ENCODE measurements at places on chromosomes 5 and 9.

DNA sequence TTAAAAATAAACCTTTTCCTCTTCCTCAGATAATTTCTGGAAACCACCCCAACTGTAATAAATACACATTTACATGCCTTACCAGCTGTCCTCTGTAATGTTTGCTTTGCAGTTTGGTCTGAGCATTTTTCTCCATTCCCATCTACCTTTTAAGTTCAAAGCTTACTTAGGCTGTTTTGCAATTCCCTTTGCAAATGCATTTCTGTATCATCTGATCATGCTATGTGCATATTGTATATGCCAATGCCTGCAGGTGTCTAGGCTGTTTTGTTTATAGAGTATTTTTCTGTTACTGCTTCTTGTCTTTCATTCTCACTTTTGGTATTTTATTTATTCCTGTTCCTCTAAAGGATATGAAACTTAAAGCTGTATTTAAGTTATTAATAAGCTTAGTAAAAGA is 86.3 kb downstream of the SLC44A1 start:
- no peak for DNase-seq

DNA sequence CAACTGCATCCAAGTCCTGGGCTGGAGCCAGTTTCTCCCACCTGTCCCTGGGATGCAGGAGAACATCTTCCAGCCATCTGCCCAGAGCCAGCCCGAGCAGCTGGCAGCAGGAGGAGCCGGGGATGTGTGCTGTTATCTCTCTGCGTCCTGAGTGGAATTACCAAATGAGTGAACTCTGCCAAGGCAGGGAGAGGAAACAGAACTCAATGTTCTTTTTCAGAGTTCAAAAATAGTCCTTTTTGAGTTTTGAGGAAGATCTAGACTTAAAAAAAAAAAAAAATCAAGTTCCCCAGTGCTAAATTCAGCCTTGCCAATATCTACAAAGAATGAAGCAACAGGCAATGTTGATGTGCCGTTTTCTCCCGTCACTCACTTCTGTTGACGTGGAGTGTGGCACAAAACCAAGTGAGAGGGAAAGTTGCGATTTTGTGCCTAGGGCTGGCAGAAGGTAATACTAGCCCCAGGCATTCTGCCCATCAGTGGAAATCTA is 56.2 kb downstream of the TMOD1 start:
- no peak for DNase-seq

- DNase-seq = no peak
These were observed 36.6 kb upstream of the MYORG start for GRCh38 chr9:34413231-34413852.

DNA sequence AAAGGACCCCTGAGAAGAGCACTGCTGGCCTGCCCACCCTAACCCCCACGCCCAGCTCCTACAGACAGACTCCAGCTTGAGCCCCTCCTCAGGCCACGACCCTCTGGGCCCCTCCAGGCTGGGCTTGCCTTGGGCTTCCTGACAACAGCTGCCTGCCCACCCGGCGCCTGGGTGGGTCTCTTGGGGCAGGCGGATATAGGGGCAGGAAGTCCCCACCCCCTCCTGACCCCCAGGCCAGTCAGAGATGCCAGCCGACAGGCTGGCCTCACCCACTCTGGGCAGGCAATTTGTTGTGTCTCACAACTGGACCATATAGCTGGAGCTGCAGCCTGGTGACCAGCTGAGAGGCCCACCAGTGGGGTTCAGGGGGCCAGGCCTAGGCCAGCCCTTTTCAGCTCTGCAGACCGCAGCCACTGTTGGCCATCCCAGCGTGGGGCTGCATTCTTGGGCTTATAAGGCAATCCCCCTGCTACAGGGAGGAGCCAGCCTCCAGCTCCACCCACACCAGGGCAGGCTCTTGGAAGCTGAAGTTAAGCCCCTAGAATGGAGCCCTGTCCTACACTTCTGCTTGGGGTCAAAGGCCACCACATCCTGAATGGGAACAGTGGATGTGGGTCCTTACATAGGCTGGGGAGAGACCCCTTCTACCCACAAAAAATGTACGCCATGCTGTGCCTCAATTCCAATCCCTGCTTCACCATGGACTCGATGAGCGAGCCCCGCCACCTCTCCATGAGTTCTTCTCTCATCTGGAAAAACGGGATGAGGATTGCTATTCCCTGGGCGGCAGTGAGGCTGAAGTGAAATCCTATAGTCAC is 2.0 kb downstream of the PDLIM7 start:
- DNase-seq = no peak

GRCh38 chr9:14056316-14056861 is 257.6 kb downstream of the NFIB start:
- DNase-seq = no peak

- no peak for DNase-seq
These were observed 16.9 kb downstream of the ADAMTSL1 start for GRCh38 chr9:18490641-18491370.

GRCh38 chr9:126225611-126226609 is 100.7 kb upstream of the MVB12B start:
- no peak for DNase-seq
